ENCODE measurements at places on chromosomes 11 and 22.

- DNase-seq: peak; percentile 61
Measured at GRCh38 chr22:29883045-29883774, at the start of gene MTMR3. Gene MTMR3 (plus strand): TSS chr22:29883174. CDS start chr22:29971060, 87,886 bp downstream.

- DNase-seq: peak; percentile 88
Measured at GRCh38 chr11:31968461-31969358, 122.2 kb upstream of the RCN1 start.

DNA sequence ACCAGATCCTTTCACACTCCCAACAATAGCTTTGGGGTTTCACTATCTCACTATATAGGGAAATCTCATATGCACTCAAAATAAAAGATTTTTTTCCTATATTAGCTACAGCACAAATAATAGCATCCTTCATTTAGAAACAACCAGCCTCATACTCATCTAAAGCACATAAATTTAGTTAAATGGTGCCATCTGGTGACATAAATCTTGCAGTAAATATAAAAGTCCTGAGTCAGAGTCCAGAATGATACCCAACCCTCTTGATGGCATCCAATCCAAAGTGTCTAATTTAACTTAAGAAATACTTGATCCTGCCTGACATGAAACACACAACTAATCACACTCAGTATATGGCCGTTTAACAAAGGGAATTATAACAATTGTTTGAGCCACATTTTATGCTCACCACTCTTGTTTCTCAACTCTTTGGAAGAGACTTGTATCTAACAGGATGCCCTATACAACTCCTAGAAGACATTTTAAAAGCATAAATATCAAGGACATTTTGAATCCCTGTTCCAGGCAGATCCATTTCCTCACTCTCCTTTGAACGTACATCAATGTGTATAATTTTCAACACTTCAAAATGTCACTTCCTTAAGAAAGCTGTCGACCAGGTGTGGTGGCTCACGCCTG is 36.2 kb downstream of the DLG2 start:
- peak; percentile 44 for DNase-seq

DNA sequence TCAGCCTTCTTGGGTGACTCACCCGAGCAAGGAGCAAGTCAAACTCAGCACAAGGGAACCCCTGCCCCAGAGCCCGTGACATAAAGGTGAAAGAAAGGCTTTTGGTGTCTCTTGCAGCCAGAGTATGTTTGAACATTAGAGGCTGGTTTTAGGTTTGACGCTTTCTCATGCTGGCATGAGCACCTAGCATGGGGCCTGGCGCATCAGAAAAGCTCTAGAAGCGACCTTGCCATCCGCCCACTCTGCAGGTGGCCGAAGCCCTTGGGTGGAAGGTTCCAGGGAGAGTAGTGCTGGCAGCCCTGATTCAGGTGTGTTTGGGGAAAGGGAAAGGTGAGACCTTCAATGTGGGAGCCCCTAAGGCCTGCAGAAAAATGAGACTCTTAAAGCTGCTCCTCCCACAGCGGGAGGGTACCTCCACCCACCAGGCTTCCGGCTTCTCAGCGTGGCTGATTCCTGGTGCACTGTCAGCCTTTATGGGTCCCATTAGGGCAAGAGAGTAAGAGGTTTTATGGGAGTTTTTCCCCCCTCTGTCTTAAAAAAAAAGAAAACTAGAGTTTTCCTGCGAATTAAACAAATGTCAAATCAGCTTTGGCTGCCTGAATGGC is 88.4 kb downstream of the GRIK4 start:
- no peak for DNase-seq

- no peak for DNase-seq
Measured at GRCh38 chr11:125959511-125959910, 13.7 kb downstream of the VSIG10L2 start.

DNA sequence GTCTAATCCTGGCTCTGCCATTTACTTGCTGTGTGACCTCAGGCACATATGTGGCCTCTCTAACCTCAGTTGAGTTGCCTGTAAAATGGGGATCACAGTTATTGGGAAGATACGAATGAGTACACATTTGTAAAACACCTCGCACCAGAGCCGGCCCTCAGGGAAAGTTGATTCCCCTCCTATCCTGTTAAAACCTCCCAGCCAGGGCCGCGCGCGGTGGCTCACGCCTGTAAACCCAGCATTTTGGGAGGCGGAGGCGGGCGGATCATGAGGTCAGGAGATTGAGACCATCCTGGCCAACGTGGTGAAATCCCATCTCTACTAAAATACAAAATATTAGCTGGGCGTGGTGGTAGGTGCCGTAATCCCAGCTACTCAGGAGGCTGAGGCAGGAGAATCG is 7.8 kb upstream of the MYBPC3 start:
- no peak for DNase-seq

- DNase-seq: no peak
Measured at GRCh38 chr11:128625746-128626145, 38.4 kb upstream of the ETS1 start.

DNA sequence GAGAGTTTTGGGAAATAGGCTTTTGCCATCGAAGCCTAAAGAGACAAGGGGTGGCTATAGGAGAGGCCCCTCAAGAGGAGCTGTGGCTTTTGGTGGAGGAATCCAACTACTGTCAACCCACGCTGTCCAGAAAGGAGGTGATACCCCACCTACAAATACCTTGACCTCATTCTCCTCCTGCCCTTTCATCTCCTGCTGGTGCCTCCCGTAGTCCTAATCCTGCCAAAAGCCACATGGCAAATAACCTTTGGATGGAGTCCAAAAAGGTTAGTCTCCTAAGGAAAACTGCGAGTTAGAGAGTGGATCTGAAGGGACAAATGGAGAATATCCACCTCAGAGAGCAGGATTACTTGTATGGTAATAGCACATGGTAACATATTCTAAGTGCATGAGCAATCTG is 112.7 kb downstream of the PDE3B start:
- no peak for DNase-seq

GRCh38 chr11:69293087-69293486 is 868 bp upstream of the MYEOV start:
- DNase-seq: no peak

GRCh38 chr11:94450048-94450447 is 43.6 kb downstream of the MRE11 start:
- no peak for DNase-seq

GRCh38 chr11:118435290-118435892 is 901 bp upstream of the KMT2A start:
- peak; percentile 100 for DNase-seq

GRCh38 chr11:114586797-114587196 is 8.8 kb downstream of the NXPE4 start:
- DNase-seq: no peak

DNA sequence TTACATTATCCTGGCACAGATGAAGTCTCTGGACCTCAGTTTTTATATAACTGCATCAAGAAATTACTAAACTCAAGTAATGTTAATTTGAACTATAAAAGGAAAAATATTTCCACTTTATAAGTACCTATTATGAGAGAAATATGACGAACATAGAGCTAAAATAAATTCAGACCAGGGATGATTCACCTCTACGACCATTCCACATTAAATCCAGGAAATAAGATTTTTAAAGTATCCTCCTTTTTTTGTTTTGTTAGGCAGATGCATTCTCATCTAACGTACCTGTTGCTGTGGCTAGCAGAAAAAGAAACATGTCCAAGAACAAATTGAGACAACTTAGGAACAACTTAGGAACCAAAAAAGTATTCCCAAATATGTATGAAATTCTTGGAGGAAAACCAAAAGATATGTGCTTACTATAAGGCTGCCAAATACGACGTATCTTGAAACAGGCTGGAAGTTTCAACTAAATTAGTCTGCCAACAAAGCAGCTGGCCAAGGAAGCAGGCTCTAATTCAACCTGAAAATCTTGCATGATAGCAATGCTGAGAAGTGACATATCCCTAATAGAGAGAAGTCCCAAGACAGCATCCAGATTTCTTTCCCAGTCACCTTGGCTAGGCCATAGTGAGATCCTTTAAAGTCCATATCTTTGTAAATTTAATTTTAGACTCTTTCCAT is 15.7 kb downstream of the SPTY2D1 start:
- DNase-seq: no peak

- peak; percentile 44 for DNase-seq
Measured at GRCh38 chr11:19903620-19904069, 191.0 kb downstream of the NAV2 start.

DNA sequence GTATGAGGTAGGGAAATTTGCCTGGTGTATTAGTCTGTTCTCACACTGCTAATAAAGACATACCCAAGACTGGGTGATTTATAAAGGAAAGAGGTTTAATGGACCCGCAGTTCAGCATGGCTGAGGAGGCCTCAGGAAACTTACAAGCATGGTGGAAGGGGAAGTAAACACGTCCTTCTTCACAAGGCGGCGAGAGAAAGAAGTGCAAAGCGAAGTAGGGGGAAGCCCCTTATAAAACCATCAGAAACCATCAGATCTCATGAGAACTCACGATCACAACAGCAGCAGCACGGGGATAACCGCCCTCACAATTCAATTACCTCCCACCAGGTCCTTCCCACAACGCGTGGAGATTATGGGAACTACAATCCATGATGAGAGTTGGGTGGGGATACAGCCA is 12.0 kb upstream of the RFPL2 start:
- DNase-seq: no peak

DNA sequence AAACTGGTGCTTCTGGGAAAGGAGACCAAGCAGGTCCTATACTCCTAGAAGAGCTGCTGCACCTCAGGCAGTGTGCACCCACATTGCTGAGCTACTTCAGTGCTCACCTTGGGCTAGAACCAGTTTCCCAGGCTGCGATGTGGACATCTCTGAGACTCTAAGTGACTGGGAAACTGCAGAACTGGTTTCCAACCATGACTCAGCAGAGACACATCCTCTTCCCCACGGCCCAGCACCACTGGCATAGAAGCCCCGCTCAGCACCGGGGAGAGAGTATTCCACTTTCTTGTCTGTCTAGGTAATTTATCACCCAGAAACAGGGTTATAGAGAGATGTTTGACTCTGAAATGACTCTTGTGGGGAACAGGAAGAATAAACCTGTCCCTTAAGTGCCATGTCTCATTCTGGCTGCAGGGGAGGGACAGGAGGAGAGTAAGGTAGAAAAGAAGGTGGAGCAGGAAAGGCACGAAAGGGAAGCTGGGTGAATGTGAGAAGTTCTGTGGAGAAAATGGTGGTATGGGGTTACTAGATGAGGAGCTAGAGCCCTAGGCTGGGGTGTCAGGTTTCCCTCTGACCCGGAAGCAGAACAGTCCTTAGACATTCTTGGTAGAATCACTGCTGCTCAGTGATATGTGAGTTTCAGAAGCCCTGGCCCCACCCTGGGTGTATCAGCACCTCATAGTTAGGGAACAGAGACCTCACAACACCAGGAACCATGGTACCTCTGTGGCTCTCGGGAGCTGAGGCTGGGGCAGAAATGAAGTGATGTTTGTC is 340.4 kb upstream of the NCAM1 start:
- no peak for DNase-seq

- no peak for DNase-seq
Measured at GRCh38 chr11:76880314-76880713, 19.6 kb downstream of the ACER3 start.

DNA sequence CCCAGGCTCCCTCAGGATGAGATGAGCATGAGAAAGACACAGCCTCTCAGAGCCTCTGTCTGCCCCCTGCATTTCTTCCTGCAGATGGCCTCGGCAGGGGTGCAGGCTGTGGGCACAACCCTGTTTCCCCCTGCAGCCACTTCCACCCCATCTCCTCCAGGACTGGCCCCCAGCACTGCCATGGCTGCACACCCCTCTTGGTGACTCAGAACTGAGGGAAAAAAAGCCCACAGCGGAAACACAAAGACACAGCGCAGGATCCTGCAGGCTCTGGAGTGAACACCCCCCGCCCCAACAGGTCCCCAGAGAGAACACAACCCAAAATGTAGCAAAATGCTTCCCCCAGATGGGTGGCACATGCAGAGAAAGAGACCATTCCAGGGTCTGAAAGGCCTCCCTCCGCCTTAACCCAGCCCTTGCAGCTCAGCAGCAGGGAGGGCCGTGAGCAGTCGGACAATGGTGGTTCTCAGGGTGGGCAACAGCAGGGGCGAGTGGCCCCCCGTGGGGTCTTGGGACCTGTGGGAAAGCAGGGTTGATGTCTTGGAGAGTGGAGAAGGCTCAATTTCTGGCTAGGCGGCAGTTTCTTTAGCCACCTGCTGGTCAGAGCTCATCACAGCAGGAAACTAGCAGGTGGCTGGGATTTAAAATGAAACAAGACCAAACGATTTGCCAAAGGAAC is 8.0 kb downstream of the TUBGCP6 start:
- no peak for DNase-seq

DNA sequence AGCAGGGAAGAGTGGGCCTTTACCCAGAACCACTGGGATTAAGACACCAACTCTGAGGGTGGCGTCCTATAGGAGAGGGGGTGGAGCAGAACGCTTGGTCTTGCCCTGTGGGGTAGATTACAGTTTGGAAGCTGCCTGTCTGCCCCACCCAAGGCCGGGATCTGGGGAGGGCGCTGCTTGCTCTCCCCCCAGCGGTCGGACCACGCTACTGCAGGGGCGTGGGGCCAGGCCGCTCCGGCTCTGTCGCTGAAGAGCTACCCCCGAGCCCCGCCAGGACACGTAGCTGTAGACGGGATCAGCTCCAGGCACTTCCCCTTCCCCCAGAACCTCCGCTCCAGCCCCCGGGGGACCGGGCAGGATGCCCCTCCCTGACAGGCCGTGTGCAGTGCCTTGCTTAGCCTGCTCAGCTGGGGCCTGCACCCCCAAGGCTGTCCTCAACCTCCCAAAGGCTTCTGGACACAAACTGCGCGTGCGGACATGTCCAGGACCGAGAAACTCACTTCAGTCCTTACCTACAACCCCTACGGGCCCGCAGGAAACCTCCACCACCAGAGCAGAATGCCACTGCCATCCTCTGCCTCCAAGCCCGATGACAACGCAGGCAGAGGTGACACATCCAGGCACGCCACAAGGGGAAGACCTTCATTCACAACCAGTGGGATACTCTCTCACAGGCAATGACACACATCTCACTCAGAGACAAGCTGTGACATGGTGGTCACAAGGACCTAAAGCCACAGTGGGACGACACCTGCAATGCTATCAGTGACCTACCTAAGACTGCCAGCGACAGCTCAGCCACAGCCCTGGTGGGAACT is 3.6 kb downstream of the AHNAK start:
- peak; percentile 88 for DNase-seq

DNA sequence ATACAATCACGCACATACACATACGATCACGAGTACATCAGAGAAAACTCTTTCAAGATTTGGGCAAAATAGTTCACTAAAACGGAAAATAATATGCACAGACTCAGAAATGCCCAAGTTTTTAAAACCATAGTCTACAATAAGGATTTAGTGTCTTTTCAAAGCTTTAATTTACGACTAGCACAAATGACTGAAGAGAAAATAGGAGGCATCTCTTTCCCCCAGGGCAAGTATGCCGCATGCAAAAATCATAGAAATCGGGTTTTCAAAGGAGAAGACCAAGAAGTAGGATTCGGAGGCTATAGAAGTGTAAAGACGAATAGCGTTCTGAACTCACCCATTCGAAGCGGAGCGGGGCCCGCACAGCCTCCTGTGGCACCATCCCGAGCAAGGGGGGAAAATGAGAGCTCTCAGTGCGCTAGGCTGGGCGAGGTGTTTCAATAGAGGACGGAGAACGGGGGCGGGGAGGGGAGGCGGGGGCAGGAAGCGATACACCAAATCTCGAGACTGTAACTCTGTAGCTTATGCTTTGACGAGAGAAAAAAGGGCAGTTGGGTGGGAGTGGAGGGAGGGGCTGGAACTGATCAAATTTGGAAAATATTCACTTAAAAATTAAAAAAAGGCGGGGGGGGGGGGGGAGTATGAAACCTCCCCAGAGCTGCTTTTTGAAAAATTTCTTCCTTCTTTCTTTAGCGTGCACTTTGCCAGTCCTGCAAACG is 15.8 kb downstream of the BLID start:
- DNase-seq: no peak

GRCh38 chr22:41825376-41825775 is 7.5 kb upstream of the SREBF2 start:
- DNase-seq: no peak

- no peak for DNase-seq
Measured at GRCh38 chr11:3920148-3920852, 64.8 kb downstream of the STIM1 start.

Measured in NCI-H526 treated with DMSO at 0.1 percent for 48 hours (cell line).